IgD-negative memory B cell (primary cell): ENCODE measurements at places on chromosomes 7 and 10. TPM values are rescaled to one million over a fixed set of nuclear protein-coding genes. Genes with fewer than 3 reads are reported as not detected.

The NEUROD6 gene
- polyA plus RNA-seq, result not detected

The TCTN3 gene
- 55.4 TPM for polyA plus RNA-seq

The ZPBP gene
- not detected for polyA plus RNA-seq

The CPVL gene
- polyA plus RNA-seq, result 1.6 TPM

The SCART1 gene
- not detected for polyA plus RNA-seq

The GBX1 gene
- not detected for polyA plus RNA-seq

The RGS10 gene
- polyA plus RNA-seq, result 42.7 TPM

The ABI1 gene
- 93.8 TPM for polyA plus RNA-seq

The OR2A7 gene
- polyA plus RNA-seq, result 1.1 TPM

The SYT15 gene
- 0.45 TPM for polyA plus RNA-seq

The DRGX gene
- polyA plus RNA-seq, result not detected

The EGFR gene
- polyA plus RNA-seq, result not detected

The PROSER2 gene
- polyA plus RNA-seq, result not detected

The PDZD8 gene
- 8.2 TPM for polyA plus RNA-seq

The HOXA1 gene
- 0.24 TPM for polyA plus RNA-seq

The EVX1 gene
- not detected for polyA plus RNA-seq

The MBL2 gene
- not detected for polyA plus RNA-seq

The SPDYE2B gene
- polyA plus RNA-seq, result not detected

The ZNF777 gene
- polyA plus RNA-seq, result 3.0 TPM

The STOX1 gene
- 0.24 TPM for polyA plus RNA-seq

The PTF1A gene
- not detected for polyA plus RNA-seq

The ZNF727 gene
- polyA plus RNA-seq, result not detected

The HABP2 gene
- polyA plus RNA-seq, result not detected

The HECW1 gene
- polyA plus RNA-seq, result not detected

The ELOVL3 gene
- not detected for polyA plus RNA-seq

The SSC4D gene
- polyA plus RNA-seq, result not detected

The PNLIPRP2 gene
- not detected for polyA plus RNA-seq

The SORCS3 gene
- polyA plus RNA-seq, result not detected

The TFAM gene
- 56.0 TPM for polyA plus RNA-seq
